ENCODE measurements at places on chromosomes 12 and 14. TPM values are rescaled to one million over a fixed set of nuclear protein-coding genes. Genes with fewer than 3 reads are reported as not detected.

The ADAMTS20 gene
- total RNA-seq: not detected

The PGF gene
- 7.7 TPM for total RNA-seq

The RACGAP1 gene
- total RNA-seq: 10.5 TPM

The SLC5A8 gene
- not detected for total RNA-seq

The SERPINA1 gene
- total RNA-seq: 10.3 TPM
